ENCODE measurements at places on chromosomes 1 and 21.

DNA sequence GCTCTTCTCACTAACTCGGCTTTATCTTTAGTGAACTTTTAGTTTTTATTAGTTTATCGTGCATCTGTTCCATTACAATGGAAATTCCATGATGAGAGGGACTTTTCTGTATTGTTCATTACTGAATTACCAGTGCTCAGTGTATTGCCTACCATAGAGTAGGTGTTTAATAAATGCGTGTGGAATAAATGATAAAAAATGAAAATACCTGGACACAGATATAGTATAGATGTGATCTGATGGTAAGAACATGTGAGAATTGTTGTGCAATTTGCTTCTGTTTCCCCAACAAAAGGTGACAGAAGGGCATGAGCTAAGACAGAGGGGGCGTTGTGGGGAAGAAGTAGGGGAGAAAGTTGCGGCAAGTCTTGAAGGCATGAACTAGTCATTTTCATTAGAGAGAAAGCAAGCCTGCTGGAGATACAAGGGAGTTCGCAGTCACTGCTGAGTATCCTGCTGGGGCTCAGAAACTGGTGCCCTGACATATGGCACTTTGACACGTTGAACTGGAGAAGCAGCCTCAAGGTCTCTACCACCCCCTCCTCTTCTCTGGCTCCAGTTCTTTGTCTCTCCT, 5.6 kb upstream of the COG2 start:
- no peak for DNase-seq

- no peak for DNase-seq
These were observed 1.3 kb downstream of the PRDM16 start for GRCh38 chr1:3070309-3070643.

- no peak for DNase-seq
These were observed 3.1 kb downstream of the VPS26C start for GRCh38 chr21:37263827-37264600.

- no peak for DNase-seq
These were observed 83.3 kb downstream of the DISP1 start for GRCh38 chr1:222898191-222898527.

GRCh38 chr1:27961646-27962221, 2.0 kb downstream of the XKR8 start:
- DNase-seq: no peak

DNA sequence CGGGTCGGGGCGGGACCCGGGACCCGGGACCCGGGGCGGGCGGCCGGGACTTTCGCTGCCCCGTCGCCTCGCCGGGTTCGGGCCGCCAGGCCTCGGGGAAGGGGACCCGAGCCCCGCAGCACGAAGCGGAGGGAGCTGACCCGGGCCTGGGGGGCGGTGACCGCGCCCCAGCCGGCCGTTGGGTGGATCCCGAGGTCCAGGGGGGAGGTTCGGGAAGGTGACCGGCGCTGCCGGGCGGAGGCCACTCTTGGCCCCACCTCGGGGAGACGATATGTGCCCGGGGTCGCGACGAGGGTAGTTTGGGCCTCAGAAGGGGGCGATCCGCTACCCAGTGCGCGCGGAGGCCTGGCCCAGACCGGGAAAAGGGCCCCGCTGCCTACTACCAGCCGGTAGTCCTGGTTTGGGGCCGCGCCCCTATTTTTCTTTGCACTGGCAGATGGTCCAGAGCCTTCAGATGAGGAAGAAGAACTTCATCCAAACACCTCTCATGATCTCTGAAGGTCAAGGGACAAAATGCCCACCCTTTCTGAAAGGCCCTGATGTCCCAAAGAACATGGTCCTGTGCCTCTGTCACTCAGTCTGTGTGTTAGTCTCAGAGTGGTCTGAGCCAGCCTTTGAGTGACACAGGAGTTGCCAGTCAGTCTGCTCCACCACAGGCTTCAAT, 766 bp downstream of the AGO4 start:
- DNase-seq: no peak

DNA sequence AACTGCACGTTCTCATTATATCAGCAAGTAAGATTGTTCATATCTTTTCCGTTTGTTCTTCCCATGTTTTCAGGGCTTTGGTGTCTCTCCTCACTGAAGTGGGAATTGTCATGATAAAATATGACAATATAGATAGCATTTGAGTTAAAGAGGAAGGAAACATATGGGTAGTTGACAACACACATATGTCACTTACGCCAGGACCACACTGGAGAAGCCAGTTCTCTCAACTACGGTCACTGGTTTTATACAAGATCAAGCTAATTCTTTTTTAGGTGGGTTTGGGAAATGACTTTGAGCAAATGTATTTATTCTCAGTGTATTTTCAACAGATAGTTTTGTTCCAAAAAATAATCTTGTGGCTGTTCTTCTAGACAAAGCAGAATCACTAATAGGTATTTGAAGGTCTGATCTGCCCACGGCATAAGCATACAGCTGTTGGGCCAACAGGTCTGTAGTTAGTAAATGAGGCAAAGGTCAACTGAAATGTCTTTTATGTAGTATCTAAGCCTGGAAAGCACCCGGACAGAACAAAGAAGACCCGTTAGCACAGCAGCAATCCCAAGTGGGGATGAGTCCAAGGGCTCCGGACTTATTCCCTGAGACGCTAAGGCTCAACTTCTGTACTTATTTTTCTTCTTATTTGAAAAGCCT, 433.6 kb upstream of the ZP4 start:
- no peak for DNase-seq

GRCh38 chr1:10829965-10830515, 33.6 kb upstream of the CASZ1 start:
- no peak for DNase-seq

DNA sequence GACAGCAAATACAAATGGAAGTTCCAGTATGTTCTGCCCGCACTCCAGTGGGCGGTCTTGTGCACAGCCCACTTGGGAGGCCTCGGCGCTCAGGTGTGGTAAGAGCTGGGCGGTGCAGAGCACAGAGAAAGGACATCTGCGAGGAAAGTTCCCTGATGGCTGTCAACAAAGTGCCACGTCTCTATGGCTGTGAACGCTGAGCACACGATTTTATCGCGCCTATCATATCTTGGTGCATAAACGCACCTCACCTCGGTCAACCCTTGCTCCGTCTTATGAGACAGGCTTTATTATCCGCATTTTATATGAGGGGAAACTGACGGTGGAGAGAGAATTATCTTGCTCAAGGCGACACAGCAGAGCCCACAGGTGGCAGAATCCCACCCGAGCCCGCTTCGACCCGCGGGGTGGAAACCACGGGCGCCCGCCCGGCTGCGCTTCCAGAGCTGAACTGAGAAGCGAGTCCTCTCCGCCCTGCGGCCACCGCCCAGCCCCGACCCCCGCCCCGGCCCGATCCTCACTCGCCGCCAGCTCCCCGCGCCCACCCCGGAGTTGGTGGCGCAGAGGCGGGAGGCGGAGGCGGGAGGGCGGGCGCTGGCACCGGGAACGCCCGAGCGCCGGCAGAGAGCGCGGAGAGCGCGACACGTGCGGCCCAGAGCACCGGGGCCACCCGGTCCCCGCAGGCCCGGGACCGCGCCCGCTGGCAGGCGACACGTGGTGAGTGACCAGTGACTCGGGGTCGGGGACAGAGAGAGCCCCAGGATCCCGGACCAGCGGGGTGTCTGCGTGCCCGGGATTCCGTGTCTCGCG, at the start of gene IL12RB2:
Gene IL12RB2, plus strand, starts transcription at position 623 of the 810 bp plus-strand sequence. CDS start 12,496 bp downstream, outside the sequence.
- DNase-seq: no peak

All from stimulated activated CD8-positive, alpha-beta memory T cell treated with anti-CD3 and anti-CD28 coated beads, Interleukin-4, amount 100 ng/mL, for 4 hours (primary cell).